ENCODE measurements at places on chromosomes 4 and X. TPM values are rescaled to one million over a fixed set of nuclear protein-coding genes. Genes with fewer than 3 reads are reported as not detected.

Gene SMAD1
- total RNA-seq = 17.6 TPM

Gene GC
- not detected for total RNA-seq

Gene XAGE2
- total RNA-seq = not detected

Gene ATP2B3
- total RNA-seq = under 0.01 TPM

Gene PDZD4
- 0.28 TPM for total RNA-seq

Gene MUC7
- not detected for total RNA-seq

Gene FRG1
- total RNA-seq = 28.3 TPM

Gene TMEM255A
- not detected for total RNA-seq

Gene SPIN3
- 4.4 TPM for total RNA-seq

Gene ARHGAP24
- 24.0 TPM for total RNA-seq

Gene ATP6AP1
- 13.9 TPM for total RNA-seq

Gene ART3
- total RNA-seq = not detected

Gene PDLIM3
- total RNA-seq = 11.7 TPM
